ENCODE measurements at places on chromosomes 2 and 18.

DNA sequence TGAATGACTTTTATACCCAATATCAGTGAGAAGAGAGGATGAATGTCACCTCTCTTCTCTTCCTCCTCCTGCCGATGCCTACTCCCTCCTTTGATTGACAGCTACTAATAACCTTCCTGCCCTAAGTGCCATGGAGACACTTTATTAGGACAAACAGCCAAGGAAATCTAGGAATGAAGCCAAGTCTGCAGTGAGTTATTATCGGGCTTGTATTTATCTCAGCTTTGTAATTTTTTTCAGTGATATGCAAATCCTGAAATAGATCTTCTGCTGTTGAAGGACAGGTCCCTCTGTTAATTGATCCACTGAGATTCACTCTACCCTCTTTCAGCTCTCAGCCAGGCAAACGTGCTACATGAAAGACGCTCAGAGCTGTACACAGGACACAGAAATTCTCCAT lies 686.7 kb downstream of the TMEM182 start:
- DNase-seq = no peak

- DNase-seq = no peak
Observed at GRCh38 chr2:204505946-204506345, 39.3 kb upstream of the PARD3B start.

DNA sequence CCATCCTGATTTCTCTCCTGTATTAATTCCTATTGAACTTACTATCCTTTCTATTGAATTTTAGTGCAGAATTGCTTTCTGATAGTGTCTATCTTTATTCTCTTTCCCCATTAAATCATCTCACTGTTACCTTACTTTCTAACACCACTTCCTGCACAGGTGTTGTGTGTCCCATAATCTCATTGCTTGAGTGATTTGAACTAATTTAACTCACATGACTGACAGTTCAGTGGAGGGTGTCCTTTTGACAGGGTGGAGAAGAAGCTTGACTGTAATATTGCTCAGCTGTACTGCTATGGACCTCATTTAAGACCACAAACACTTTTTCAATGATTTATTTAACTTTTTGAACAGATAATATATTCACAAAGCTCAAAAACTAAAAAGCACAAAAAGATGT lies 211.8 kb downstream of the NRXN1 start:
- DNase-seq = no peak

DNA sequence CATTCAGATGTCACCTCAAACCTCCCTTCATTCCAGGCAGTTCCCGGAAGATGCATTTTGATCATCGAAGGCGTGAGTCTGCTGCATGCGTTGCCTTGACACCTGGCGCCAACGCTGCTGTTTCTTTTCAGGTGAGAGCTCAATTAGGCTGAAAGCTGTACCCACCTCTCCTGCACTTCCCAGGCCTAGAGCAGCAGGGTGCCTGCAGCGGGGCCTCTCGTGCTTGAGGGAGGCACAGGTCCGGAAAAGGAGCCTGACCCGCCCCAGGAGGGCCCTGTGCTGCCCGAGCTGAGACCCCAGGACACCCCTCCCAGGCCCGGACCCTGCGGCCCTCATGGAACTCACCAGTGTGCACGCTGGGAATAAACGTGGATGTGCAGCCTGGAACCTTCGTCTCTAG lies 31.4 kb upstream of the KCNG2 start:
- no peak for DNase-seq

- no peak for DNase-seq
Observed at GRCh38 chr2:168662651-168663208, 139.7 kb upstream of the NOSTRIN start.

DNA sequence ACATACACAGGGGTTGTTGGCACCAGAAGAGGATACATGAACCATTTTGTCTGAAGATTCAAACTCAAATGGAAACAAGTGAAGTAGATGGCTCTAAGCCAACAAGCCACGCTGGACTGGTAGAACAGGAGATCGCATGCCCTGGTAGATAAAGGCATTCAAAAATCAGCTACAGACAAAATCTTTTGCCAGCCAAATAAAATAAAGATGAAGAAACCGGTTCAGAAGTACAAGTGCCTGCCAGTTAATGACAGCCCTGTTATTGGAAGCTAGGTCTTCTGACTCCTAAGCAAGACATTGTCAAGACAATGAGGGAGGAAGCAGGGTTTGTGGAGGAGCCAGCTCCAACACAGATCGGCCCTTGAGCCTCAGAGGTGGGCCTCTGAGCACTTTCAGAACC lies 52.3 kb downstream of the EHD3 start:
- no peak for DNase-seq

- no peak for DNase-seq
Observed at GRCh38 chr18:41128545-41128944, 826.5 kb upstream of the PIK3C3 start.

GRCh38 chr2:69275490-69275889 lies 111.5 kb downstream of the GFPT1 start:
- no peak for DNase-seq

- DNase-seq = no peak
Observed at GRCh38 chr2:141501752-141502151, 629.1 kb downstream of the LRP1B start.

- no peak for DNase-seq
Observed at GRCh38 chr2:197124639-197125390, 185.8 kb downstream of the ANKRD44 start.

DNA sequence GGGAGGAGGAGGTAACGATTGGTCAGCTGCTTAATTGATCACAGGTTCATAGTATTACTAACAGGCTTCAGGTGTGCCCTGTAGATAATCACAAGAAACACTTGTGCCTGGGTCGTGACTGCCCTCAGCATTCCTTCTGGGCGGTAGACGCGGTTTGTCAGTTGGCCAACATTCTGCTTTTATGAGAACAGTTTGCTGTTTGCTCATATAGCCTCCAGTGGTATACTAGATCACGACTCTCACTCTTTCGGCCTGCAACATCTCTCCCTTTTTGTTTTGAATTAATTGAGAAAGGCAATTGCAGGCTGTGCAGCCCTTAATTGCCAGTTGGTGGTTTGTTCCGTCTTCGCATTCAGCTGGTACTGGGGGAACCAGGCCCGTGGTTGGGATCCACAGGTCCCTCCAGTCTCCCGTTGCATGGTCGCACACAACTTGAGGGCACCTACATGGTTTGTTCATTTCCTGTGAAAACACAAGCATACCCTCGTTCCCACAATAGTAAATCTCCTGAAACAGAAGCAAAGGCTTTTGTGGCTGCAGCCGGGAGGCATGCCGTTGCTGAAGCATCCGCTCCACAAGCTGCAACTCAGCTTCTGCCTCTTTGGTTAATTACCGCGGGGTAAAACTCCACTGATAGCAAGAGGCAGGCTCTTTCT lies 30.3 kb upstream of the GPR17 start:
- no peak for DNase-seq

DNA sequence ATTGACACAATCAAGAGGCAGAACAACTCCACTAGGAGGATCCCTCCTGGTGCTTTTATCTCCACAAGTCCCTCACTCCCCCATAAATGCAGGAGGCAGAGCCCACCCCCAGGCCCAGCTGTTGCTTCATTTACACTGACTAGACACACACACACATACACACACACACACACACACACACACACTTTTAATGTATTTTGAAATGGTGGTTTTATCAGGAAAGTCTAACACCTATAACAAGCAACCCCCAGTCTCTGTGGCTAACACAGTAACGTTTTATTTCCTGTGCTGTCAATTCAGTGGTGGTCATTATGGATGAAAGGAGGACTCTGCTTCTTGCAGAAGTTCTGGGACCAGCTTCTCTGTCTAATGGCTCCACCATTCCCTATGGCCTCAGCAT lies 125.4 kb upstream of the FOSL2 start:
- DNase-seq = no peak

GRCh38 chr18:79754022-79754761 lies 43.5 kb upstream of the KCNG2 start:
- no peak for DNase-seq

DNA sequence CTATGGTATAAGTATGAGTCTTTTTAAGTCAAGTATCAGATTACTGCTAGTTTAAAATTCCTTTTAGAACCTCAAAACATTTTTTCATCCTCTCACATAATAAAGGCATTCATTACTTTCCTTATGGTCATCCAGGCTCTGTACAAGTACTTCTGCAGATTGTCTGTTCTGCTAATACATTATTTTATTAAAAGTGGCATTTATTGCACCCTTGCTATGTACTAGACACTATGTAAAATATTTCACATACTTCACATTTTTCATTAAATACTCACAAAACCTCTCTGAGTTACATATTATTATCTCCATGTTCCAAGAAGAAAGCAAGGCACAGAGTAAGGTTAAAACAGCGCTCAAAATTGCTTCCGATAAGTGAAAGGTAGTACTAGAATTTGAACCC lies 84.1 kb downstream of the RAPH1 start:
- DNase-seq = no peak
